ENCODE measurements at places on chromosomes 2 and 18.

DNA sequence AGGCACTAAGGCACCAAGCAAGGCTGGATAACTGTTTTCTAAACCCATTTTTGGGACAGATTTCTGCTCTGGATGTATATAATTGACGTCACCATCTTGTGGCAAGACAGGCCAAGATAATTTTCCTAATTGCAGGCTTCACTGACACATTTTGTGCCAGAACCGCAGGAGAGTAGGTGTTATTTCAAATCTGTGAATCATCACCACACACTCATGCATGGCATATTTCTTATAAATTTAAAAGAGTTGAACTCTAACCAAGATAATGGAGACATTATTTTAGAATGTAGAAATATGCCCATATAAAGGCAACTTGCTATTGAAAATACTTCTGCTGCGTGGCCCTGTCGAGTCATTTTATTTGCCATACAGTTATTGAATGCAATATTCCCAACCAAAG lies 68.3 kb upstream of the ACYP2 start:
- peak; percentile 61 for DNase-seq

GRCh38 chr2:191311627-191312026 lies 66.4 kb downstream of the MYO1B start:
- DNase-seq = peak; percentile 71

DNA sequence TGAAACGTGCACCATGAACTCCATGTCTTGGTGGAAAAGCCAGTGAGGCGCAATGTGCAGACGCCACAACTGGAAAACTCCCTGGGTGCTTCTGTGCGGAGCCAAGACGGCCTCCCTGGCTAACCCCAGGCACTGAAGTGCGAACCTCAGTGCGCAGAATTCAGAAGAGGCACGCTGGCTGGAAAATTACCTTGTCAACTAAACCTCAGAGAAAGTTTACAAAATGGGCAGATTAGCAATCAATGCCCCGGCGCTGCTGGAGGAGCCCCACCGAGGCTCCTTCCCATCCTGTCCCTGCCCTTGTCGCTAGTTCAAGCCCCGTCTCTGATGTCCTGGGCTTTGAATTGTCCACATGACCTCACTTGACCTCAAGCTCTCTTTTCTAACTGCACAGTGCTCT lies 22.2 kb downstream of the SNORC start:
- DNase-seq = no peak

- no peak for DNase-seq
Measured at GRCh38 chr18:77013811-77014521, 118.6 kb downstream of the MBP start.

GRCh38 chr2:210445116-210445707 lies 31.3 kb downstream of the LANCL1 start:
- DNase-seq = peak; percentile 28

DNA sequence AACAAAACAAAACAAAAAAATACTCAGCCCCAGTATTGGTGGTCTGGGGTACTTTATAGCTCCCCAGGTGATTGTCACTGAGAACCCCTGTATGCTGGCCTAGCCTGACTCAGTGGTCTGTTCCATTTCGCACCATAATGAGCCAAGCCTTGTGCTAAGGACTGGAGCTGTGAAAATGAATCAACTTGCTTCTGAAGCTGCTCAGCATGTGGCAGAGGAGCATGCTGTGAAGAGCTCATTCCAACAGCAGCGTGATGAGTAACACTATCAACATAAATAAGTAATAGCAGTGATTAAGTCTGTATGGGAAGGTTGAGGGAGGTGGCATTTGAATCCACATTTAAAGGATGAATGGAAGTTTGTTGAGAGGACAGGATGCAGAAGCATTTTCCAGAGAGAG lies 67.2 kb upstream of the ATL2 start:
- DNase-seq = peak; percentile 44

GRCh38 chr2:29249666-29250253 lies 134.5 kb downstream of the CLIP4 start:
- DNase-seq = no peak

DNA sequence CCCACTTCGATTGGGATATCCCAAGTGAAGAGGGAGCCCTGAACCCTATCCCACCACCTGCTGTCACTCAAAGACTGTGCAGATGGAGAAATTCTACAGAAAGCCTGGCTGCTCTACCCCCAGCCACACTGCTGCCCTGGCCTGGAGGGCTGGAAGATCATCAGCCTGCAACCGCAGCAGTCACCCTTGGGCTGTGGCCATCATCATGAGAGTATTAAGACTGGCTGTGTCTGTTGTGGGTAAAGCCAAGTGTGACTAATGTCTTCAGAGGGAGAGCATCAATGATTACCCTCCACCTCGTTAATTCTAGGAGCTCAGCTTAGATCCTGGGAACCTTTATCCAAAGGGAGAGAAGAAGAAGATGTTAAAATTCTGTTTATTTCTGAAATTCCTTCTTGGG lies 221.5 kb downstream of the TFCP2L1 start:
- no peak for DNase-seq

- no peak for DNase-seq
Measured at GRCh38 chr18:47403317-47403716, 151.9 kb upstream of the SKOR2 start.

DNA sequence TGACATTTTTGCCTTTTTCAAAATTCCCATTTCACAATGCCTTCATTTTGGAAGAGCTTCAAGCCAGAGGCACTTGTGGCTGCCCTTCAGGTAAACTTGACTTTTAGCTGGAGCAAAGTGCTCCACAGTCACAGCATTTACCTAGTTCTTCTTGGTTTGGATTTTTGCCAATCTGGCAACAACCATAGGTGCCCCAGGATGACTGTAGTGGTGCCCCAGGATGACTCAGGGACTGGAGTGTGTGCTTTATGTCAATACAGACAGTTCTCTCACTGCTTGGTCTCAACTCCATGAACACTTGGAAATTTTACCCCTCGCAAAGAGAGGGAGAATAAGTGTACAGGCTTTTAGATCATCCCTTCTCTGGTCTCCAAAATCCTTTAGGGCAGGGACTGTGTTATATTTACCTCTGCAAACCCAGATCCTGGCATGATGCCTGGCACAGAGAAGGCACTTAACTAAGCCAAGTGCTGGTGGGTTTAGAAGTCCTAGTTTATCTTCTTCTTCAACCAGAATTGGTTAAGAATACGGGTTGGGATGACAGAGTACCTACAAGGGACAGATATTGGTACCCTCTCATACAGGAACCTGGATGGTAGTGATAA lies 15.3 kb upstream of the PTPN4 start:
- DNase-seq = peak; percentile 51

GRCh38 chr2:109136542-109136941 lies 7.5 kb downstream of the SH3RF3 start:
- no peak for DNase-seq

GRCh38 chr18:31156821-31157763 lies 5.6 kb downstream of the DSC1 start:
- no peak for DNase-seq

- DNase-seq = no peak
Measured at GRCh38 chr18:9392726-9393125, 58.2 kb downstream of the TWSG1 start.

GRCh38 chr2:128241896-128242295 lies 76.8 kb downstream of the HS6ST1 start:
- DNase-seq = no peak

DNA sequence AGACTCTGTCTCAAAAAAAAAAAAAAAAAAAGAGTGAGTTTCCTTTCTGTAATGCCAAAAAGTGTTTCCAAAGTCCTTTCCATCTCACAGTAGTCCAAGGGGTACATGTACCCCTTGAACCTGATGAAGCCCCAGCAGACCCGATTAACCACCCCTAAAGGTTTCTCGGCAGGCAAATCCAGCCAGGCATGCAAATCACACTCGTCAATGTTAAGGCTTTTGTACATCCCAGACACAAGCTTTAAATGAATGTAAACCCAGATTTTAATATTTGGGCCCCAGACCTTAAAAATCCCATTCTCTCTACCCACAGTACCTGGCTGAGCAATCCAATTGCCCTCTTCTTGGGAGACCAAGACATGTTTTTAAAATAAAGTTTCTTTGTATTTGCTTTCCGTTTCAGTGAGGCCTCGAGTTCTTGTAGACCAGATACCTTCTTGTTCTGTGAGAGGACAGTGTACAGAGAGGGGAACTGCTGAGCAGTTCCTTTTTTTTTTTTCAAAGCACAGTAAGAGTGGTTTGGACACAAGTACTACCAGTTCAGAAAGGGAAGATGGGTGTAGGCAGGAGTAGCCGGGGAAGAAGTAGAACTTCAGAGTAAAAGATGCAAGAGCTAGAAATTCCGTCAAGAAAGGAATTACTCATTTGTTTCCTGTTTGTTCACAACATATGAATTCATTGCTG lies at the start of gene NLRC4:
NLRC4 (minus strand) TSS at position 465 of the 684 bp plus-strand sequence. CDS start 8,111 bp downstream, outside the sequence.
- no peak for DNase-seq

- no peak for DNase-seq
Measured at GRCh38 chr2:169050476-169051240, 18.7 kb upstream of the DHRS9 start.

DNA sequence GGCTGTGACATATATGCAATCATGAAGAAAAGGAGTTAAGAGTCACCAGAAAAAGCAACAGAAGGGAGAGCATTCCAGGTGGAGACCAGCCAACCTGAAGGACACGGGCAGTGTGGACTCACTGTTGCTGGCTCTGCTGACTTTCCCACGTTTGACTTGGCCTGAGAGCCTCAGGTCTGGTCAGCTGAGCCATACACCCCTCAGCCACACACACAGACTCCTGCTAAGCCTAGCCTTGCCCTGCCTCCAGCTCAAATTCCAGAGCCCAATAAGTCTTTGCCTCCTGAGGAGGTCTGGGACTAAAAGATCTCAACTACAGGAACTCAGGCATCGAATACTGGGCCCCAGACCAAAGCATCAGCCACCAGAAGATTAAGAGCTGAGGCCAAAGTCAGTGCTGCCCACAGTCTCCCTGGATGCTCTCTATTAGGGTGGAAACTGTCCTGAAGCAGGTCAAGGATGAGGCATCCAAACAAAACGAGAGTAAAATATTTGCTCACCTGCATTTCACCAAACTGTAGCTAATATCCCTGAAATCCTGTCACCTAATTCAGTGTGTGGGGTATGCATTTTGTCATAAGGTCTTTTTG lies 23.3 kb downstream of the CACNB4 start:
- no peak for DNase-seq

- no peak for DNase-seq
Measured at GRCh38 chr18:56043641-56044061, 455.7 kb upstream of the TCF4 start.

DNA sequence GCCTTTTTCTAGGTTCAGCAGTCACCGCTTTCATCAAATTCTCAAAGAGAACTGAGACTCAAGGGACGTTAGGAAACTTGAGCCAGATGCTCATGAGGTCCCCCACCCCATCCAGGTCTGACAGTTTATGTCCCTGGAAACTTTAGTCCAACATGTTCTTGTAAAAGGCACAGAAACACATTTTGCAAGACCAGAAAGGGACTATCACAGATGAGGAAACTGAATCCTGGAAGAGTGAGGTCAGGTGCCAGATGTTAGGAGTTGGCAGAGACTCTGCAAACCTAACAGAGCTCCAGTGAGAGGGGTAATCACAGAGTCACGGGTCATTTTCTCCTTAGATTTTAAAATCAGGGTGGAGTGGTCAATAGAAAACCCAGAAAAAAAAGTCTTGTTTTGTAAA lies 76.6 kb downstream of the RDH14 start:
- DNase-seq = no peak

DNA sequence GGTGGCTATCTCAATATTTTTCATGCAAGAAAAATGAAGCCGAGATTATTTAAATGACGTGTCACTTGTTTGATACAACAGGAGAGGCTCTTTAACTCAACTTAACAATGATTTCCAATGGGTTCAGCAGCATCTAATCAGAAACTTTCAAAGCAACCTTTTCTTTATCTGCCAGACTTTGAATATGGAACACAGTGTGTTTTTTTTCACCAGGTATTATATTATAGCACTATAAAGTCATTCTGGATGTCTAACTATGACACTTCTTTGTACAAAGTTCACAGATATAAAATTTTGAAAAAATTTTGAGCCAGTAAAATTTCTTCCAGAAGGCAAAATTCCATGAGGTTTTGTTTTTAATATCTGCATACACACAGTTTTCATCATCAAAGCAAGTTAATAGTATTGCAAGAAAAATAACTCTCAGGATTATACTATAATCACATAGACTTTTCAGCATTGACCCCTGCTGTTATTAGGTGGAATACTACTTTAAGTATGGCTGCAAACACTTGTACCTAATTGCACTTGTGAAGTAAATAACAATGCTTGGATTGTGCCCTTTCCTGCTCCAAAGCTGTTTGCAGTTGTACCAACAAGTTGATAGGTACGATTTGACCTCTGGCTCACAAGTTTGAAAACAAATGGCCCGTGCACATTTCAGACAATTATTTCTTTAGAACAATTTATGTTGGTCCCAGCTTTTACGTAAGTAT lies 44.0 kb upstream of the DSG1 start:
- no peak for DNase-seq

- DNase-seq = no peak
Measured at GRCh38 chr2:13115643-13116042, 398.9 kb downstream of the TRIB2 start.

Data from LHCN-M2 (cell line).